ENCODE measurements at places on chromosomes 4 and X.

DNA sequence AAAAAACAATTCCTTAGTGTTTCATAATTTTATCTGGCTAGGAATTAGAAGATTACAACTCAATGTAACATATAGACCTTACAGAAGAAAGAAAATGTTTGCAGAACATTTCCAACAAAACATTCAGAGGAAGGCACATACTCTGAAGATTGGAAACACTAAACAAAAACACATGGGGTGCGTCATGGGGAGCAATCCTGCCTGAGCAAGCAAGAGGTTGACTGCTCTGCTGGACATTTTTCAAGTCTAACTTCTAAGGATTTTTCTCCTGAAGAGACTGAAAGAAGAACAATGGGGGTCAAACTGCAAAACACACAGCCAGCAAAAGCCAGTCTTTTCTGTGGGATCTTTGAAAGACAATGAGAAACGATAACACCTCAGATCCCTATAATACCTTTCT lies 182.8 kb downstream of the GUCY2F start:
- DNase-seq: no peak

- no peak for DNase-seq
These were observed 36.7 kb upstream of the STS start for GRCh38 chrX:7110821-7111276.

GRCh38 chr4:127881563-127881864 lies 821 bp downstream of the PLK4 start:
- no peak for DNase-seq

DNA sequence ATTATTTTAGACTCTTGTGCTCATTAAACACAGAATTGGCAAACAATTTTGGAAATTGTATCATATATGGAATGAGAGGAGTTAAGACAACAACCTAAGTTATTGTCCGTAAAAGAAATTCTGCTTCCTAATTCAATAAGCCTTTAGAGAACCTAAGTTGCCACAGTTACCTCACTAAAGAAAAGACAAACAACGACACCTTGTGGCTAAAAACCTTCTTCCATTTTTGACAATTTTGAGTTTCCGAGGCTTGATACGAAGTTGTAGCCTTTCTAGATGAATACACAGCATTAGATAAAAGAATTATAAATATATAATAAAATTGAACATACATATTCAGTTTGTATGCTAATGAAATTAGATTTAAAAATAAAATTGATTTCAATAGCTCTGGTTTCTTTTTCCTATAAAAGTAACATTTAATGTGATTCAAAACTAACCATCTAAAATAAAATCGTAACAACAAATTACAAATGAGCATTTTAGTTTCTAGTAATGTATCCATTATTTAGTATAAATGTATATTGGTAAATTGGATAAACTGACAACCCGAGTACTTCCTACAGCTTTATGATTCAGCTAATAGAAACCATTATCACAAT lies 275.1 kb downstream of the GPM6A start:
- DNase-seq: no peak

- DNase-seq: no peak
These were observed 225.6 kb upstream of the FAM241A start for GRCh38 chr4:111919639-111920038.

GRCh38 chr4:95215991-95216605 lies 332.7 kb downstream of the UNC5C start:
- DNase-seq: no peak

GRCh38 chrX:132378281-132378680 lies 110.6 kb downstream of the MBNL3 start:
- DNase-seq: no peak

GRCh38 chrX:70183091-70183490 lies 5.8 kb downstream of the DGAT2L6 start:
- no peak for DNase-seq

DNA sequence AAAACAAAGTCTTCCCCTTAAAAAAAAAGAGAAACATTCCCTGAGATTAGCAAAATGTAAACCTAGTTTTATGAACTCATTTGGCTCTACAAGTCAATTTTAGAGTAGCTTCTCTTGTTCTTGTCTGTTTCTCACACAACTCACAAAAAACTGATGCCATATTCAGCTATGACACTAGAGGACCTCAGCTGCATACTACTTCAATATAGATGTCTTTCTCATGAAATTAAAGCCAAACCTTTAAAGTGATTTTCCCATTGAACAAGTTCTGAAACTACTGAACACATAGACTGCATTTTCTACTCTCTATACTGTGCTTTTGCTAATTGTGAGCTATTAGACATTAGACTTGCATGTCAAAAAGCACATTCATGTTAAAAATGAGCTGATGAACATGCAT lies 49.8 kb downstream of the TBCK start:
- no peak for DNase-seq

DNA sequence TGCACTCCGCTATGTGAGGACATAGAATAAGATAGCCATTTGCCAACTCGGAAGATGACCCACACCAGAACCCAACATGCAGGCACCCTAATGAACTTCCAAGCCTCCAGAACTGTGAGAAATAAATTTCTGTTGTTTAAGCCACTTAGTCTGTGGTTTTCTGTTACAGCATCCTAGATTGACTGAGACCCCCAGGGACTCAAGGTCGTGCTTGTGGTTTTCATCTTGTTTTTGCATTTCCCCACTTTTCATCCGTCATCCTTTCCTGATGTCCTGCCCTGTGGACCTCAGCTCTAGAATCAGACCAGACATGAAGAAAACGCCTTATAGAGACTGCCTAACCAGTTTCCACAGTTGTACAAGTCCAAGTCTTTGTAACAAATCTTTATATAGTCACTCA lies 54.4 kb downstream of the MCUB start:
- DNase-seq: no peak

- DNase-seq: peak; percentile 4
These were observed 18.5 kb upstream of the DRD5 start for GRCh38 chr4:9762823-9763475.

Data from CD4-positive, alpha-beta T cell treated with Interleukin-6 at 100 ng/mL for 8 hours (primary cell).